ENCODE measurements at places on chromosomes 12 and 14.
A peak's percentile ranks its signal among the peaks of the same experiment; 100 is the strongest.

- no peak for DNase-seq
These were observed 14.5 kb downstream of the SNRNP35 start for GRCh38 chr12:123472438-123472849.

GRCh38 chr14:21735639-21736307, 62.2 kb upstream of the OR4E1 start:
- DNase-seq: no peak

- no peak for DNase-seq
These were observed 132.7 kb upstream of the DDHD1 start for GRCh38 chr14:53285821-53286220.

- DNase-seq: peak; percentile 33
These were observed 121.7 kb downstream of the PPM1H start for GRCh38 chr12:62813031-62813829.

- no peak for DNase-seq
These were observed 458.3 kb downstream of the ETNK1 start for GRCh38 chr12:23083267-23083666.

DNA sequence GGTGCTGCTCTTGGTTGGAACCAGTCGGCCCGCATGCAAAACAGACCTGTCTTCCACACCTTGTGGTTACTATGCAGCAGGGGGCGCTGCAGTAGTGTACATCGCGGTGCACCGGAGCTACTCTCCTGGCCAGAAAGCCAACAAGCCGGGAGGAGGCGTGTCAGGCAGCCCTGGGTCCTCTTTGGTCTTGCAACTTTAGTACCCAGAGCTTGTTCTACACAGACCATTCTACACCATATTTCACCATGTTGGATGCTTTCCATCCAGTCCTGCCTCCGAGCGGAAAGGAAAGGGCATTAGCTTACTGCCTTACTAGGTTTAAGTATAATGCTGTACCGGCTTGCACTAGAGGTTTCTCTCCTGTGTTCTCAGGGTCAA, 927 bp upstream of the TMTC2 start:
- peak; percentile 89 for DNase-seq

DNA sequence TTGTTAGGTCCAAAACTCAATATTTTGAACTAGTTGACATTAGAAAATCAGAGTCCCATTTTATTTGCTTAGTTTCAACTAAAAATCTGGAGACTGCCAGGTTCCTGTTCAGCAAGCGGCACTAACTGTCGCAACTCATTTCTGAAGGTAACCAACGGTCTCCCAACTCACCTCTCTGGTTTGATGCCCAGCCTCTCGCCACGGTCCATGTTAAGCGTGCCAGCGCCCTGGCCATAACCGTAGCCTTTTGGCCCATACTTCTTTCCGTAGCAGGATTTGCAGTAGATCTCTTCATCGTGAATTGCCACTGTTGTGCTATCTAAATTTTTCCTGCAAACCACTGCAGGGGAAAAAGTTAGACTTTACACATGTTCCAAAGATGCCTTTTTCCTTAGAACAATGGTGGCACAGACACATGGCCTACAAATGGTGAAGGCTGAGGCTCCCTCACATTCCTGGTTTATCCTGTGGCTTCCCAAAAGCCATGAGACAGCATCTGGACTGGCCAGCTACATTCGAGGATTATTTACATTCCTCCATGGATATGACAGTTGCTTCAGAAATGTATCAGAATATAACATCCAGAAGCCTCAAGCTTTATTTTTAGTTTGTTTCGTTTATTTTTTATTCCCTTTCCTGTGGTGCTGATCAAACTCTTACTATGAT, 15.7 kb downstream of the CSRP2 start:
- DNase-seq: no peak

DNA sequence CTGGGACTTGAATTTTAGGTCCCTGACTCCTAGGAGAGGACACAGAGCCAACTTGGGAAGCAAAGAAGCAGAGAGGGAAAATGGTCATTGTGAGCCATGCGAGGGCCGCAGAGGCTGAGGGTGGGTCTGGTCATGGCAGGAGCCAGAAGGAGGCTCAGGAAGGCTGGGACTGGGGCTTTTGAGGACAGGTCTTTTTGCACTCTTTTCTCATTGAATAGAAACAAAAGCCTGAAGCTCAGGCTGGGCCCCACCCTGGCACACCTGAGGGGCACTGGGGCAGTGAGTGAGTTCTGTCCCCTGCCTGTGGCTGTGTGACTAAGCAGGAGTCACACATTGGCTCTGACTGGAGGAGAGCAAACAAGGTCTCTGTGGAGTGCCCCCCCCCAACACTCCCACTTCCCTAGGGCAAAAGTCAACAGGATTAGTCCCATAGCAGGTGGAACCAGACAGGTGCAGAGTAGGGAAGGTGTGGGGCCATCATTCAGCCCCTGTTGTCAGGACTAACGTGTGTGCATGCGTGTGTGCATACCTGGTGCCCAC, 2.8 kb downstream of the KRT7 start:
- DNase-seq: no peak

DNA sequence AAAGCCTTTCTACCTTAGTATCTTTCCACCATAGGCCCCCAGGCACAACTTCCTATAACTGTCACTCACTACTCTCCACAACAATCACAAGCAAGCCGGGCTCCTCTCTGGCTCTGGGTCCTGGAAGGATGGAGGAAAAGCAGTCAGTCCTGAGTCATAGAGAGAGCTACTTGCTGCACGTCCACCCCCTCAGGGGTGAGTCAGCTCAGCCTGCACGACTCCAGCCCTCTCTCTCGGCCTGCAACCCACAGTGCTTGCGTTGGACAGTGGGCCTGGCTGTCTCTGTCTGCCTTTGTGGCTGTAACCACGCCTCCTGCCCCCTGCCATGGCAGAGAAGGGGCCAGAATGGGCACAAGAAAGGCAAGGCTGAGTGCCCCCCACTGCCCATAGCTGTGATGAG, 154.1 kb upstream of the FKBP4 start:
- DNase-seq: peak; percentile 30

- DNase-seq: no peak
These were observed 165.5 kb downstream of the ANO6 start for GRCh38 chr12:45381351-45381750.

DNA sequence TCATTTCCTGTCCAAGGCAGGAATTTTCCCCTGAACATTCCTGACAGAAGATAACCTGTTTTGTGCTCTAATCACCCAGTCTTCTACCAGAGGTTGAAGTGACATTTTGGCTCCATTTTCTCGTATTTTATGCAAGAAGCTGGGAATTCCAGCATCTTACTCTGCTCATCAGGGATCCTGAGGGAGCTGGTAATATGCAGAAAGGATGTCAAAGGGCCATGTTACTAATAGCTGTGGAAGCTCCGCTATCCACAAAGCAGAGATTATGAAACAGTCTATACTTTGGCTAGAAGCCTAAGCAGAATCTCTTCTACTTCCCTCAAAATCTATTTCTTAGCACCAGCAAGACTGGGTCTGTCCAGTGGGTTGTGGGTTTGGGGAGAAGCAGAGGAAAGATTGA, 613.0 kb downstream of the DIO2 start:
- no peak for DNase-seq

GRCh38 chr14:96484399-96484798, 17.8 kb upstream of the PAPOLA start:
- no peak for DNase-seq

DNA sequence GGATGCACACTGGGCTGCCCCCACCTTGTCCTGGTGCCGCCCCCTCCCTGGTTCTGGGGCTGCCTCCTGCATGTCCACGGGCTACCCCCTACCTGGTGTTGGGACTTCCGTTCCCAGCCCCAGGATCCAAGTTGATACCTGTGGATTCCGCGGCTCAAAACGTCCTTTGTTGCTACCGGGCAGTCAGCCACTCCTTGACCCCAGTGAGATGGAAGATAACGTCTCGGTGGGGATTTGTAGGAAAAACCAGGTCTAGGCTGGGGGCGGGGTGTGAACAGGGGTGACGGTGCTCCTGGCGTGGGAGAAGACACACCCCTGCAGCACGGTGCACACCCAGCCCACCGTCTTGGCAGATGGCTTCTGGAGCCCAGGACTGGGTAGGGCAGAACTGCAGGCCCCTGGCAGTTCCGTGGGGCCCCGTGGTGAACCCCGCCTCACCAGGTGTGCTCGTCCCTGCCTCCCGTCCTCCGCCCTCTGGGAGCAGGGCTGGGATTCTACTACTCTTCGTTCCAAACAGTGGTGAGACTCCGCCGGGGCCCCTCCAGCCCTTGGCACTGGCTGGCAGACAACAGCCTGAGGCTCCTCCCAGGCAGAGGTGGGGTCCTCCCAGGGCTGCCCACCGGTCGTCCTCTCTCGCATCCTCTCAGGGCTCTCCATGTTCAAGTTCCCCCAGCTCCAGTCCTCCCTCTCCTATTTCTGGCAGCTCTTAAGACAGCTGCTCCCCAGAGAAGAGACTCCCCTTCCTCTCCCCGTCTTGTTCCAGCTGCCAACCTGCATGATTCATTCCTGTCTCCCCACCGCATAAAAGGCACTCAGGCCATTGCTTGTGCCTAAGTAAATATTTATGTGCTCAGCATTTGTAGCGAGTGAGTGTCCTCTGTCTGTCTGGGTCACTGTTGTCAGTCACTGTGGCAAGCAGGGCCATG, 75.5 kb downstream of the FBXL14 start:
- DNase-seq: no peak

GRCh38 chr14:73896521-73896920, 9.9 kb downstream of the ZNF410 start:
- no peak for DNase-seq

- DNase-seq: no peak
These were observed 34.4 kb upstream of the DYNC1H1 start for GRCh38 chr14:101929946-101930345.

DNA sequence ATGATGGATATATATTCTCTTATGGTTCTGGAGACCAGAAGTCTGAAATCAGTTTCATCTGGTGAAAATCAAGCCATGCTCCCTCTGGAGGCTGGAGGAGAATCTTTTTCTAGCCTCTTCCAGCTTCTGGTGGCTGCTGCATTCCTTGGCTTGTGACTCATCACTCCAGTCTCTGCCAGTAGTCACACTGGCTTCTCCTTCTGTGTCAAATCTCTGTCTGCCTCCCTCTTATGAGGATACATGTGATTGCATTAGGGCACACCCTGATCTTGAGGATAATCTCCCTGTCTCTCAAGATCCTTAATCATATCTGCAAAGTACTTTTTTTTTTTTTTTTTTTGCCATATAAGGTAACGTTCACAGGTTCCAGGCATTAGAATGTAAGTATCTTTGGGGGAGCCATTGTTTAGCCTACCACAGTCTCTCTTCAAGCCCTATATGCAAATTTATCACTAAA, 17.7 kb downstream of the DNAL1 start:
- no peak for DNase-seq

GRCh38 chr12:68043435-68043834, 54.2 kb downstream of the IFNG-AS1 start:
- no peak for DNase-seq

GRCh38 chr12:19979584-19979983, 388.8 kb upstream of the PDE3A start:
- DNase-seq: no peak

DNA sequence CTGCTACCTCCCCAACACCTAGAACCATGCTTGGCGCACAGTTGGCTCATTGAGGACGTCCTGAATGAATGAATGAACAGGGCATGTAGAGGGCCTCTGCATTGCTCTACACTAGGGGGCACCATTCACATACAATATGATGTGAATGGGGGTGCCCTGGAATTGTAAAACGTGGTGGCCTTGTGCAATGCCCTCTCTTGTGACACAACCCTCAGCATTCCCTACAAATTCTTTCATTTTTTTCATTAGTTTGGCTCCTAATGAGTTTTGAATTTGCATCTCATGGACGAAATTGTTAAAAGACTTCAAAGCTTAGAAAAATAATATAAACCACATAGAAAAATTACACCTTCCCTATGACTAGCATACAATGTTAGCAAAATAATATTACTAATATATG, 2.3 kb upstream of the DIO2 start:
- no peak for DNase-seq

DNA sequence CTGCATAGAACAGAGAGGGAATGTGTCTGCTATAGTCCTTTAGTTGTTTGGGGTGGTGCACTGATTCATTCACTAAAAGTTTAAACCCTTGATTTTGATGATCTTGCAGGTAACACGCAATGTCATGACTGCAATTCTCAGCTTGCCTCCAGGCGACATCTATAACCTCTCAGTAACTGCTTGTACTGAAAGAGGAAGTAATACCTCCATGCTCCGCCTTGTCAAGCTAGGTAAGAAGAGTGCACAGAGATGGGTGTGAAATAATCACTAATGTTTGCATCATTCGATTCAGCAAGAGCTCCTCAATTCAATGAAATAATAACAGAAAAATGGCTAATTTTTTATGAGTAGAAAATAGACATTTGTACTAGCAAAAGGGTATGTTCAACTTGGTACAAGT, 203.7 kb downstream of the PTPRO start:
- no peak for DNase-seq

DNA sequence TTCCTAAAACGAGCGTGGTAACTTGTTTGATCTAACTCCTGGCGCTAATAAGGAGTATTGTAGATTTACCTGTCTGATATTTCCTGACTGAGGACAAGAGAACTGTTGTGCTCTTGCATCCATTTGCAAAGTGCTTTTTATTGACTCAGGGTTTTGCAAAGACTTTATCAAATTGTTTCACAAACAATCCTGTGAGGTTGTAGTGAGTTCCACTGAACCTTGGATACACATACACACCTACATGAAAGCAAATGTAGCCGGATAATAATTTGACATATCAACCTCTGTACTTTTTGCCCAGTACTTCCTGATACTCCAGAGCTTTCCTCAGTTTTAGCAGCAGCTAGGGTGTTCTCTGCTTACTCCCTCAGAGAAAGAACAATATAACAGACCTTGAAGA, 6.7 kb upstream of the PTGER2 start:
- DNase-seq: no peak

- DNase-seq: no peak
These were observed 527.2 kb downstream of the FLRT2 start for GRCh38 chr14:86057018-86057667.

GRCh38 chr14:69079188-69079742, 73.7 kb downstream of the DCAF5 start:
- no peak for DNase-seq

- no peak for DNase-seq
These were observed 37.7 kb upstream of the NR1H4 start for GRCh38 chr12:100435957-100436356.

DNA sequence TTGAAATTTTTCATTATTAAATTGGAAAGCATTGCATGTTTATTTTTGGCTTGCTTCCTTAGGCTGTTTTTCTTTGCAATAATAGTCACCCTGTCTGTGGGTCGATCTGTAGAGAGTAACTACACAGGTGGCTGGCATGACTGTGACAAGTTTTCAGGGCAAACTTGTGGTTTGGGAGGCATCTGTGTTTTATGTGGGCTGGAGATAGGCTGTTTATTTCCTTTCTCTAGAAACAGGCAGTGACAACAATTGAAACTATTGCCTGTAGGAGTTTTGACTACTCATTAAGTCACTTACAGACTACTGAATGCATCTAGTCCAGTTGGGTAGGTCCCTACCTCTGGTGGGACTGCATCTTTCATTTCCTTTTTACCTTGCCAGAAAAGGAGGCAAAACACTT, 155.6 kb downstream of the DYRK2 start:
- DNase-seq: peak; percentile 36
